Chondrocyte (in vitro differentiated cells): ENCODE measurements at places on chromosomes 2 and 18.

DNA sequence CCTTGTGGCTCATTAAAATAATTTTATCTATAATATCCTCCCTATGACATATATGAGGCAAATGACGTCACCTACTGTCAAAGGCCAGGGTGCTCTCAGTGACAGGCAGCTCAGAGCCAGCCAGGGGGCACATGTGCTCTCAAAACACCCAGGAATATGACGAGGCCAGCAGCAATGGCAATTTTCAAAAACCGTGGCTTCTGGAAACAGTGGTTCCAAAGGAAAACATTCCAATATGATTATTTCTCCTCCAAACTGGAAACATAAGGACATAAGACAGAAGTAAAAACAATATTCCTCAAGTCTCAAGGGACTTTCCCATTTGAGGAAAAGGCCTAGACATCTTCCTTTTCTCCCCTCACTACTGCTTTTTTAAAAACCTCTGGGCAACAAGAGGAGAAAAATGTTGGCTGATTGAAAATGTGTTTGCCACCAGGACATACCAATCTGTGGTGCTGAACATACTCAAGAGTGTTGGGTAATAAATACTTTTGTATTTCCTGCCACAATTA is 40.8 kb downstream of the RNF152 start:
- no peak for DNase-seq

DNA sequence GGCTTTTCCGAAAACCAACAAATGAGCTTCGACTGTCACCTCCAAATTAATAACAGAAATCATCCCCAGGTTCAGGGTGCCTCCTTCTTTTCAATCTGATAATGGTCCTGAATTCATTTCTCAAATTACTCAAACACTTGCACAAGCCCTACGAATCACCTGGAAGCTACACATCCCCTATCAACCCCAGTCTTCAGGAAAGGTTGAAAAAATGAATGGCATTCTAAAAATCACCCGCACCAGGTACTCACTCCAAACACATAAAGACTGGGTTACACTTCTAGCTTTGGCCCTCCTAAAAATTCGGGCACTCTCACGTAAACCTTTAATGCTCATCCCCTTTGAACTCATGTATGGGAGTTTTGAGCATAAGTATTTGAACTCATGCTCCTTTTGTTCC is 23.9 kb downstream of the EIF2AK2 start:
- no peak for DNase-seq

DNA sequence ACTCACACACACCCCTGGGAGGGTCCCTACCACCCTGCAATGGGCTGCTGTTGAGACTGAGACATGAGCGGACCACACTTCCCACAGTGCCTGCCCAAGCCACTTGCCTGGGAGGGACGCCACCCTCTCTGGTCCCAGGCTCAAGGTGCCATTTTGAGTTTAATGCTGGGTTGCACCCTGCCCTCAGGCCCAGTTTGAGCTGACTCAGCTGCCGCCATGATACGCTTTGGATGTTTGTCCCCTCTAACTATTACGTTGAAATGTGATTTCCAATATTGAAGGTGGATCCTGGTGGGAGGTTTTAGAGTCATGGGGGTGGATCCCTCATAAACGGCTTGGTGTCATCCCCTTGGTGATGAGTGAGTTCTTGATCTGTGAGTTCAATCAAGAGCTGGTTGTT is 76.4 kb upstream of the DYNC1I2 start:
- DNase-seq = no peak

DNA sequence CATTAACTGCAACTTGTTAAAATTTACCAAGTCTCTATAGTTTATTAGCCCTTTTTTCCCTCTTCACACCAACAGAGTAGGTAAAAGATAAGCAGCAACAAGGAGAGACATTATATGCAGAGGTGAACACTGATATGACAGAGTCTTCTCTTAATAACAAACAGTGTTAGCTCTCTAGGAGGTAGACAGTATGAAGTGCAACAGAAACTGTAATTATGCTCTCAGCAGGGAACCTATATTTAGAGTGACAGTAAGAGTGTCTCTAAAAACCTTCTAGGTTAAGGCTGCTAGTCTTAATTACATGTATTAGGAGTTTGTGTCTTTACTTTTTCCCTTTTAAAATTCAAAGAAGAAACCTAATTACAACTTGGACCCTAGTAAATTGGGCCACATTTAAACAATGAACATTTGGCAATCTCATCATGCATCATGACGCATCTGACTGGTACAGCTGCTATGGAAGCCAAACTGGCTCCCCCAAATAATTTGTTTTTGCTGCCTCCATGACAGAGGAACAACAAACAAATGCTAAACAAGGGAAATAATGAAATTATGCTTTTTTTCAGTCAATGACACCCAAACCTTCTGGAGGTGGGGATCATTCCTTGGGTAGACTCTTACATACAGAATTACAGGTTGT is 69.9 kb upstream of the MMADHC start:
- DNase-seq = no peak

- DNase-seq = no peak
These were observed 35.8 kb downstream of the FMNL2 start for GRCh38 chr2:152370783-152371182.

GRCh38 chr2:224175538-224175937 is 136.5 kb upstream of the SERPINE2 start:
- DNase-seq = no peak

DNA sequence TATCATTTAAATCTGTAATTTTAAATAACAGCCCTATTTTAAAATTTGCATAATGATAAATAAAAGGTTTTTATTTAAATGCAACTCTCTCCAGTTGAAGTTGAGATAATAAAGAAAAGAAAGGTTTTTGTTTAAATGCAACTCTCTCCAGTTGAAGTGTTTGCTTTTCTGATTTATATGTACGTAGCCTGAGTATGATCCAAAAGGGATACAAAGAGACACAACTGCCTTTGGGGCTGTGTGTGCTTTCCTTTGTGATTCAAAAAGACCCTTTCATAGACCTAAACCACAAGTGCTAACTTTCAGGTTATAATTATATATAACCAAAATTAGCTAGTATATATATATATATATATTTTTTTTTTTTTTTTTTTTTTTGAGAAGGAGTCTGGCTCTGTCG is 76.2 kb upstream of the MFF start:
- no peak for DNase-seq

GRCh38 chr2:158221063-158222020 is 119.7 kb downstream of the UPP2 start:
- no peak for DNase-seq

- no peak for DNase-seq
These were observed 104.6 kb downstream of the KLF7 start for GRCh38 chr2:207061181-207061580.

- no peak for DNase-seq
These were observed 14.0 kb downstream of the ITGA4 start for GRCh38 chr2:181471226-181471625.
